Astrocyte of the hippocampus (primary cell): ENCODE measurements at places on chromosomes 6 and 20.

GRCh38 chr20:6041808-6042265, 12.0 kb downstream of the LRRN4 start:
- DNase-seq: no peak

DNA sequence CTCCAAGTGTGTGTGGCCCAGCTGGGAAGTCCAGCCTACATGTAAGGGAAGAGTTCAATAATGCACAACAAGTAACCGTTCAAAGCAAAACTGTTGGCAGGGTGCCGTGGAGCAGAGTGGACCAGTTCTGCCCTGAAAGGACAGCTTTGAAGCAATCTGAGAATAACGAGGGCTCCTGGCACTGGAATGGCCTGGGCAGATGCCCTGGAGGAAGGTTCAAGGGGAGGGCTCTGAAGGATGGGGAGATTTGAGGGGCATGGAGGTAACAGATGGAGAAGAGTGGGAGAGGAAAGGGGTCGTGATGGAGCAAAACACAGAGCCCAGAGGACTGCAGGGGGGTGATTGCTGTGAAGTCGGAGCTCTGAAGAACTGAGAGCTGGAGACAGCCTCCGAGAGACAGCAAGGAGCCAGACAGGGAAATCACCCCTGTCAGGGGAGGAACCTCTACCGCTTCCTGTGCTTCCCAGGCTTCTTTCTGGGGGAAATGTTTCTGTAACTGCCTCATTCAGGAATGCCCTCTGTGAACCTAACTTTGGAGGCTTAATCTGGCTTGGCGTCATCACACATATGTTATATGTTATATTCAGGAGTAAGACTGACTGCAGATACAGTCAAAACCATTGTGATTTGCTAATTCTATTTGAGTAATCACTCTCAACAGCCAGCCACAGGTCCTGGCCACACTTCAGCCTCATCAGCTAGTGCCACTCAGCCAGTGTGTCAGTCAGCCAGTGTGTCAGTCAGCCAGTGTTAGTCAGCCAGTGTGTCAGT, 41.2 kb downstream of the ZC3H12D start:
- no peak for DNase-seq

- no peak for DNase-seq
Measured at GRCh38 chr20:2421247-2421646, 40.5 kb downstream of the TGM6 start.

DNA sequence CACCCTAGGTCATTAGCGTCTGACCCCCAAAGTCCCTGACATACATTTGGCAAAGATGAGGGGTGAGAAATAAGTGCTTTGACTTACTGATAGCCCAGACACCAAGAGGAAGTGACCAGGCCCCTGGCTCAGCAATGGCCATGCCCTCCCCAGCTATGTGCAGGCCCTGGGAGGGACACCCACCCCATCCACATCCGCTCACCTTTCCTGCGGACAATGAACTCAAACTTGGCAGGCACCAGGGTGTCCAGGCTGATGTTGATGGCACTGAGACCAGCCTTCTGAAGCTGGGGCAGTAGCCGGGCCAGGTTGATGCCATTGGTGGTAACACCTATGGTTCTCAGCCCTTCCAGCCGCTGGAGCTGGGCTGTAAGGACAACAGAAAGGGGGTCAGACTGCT, 18.4 kb downstream of the MOCS1 start:
- DNase-seq: no peak

- DNase-seq: no peak
Measured at GRCh38 chr6:3356824-3357420, 98.2 kb downstream of the PSMG4 start.

GRCh38 chr6:72691249-72691648, 69.4 kb downstream of the KCNQ5 start:
- no peak for DNase-seq

- peak; percentile 31 for DNase-seq
Measured at GRCh38 chr6:157563611-157564284, 182.8 kb downstream of the ZDHHC14 start.

DNA sequence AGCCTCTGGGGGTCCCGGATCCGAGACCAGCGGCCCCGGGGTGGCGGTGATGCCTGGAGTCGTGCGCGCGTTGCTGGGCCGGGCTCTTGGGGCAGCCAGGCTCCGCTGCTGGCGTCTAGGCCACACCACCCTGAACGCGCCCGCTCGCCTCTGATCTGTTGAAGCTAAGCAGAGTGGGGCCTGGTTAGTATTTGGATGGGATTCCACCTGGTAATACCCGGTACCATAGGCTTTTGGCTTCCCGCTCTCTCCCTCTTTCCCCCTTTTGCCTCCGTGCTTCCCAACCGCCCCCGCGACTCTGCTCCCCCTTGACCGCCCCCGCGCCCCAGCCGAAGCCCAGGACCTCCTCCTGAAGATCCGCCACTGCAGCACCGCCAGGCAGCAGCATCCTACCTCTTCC, 1383.5 kb upstream of the DEFB115 start:
- DNase-seq: peak; percentile 62
